ENCODE measurements at places on chromosomes 13 and 19.

DNA sequence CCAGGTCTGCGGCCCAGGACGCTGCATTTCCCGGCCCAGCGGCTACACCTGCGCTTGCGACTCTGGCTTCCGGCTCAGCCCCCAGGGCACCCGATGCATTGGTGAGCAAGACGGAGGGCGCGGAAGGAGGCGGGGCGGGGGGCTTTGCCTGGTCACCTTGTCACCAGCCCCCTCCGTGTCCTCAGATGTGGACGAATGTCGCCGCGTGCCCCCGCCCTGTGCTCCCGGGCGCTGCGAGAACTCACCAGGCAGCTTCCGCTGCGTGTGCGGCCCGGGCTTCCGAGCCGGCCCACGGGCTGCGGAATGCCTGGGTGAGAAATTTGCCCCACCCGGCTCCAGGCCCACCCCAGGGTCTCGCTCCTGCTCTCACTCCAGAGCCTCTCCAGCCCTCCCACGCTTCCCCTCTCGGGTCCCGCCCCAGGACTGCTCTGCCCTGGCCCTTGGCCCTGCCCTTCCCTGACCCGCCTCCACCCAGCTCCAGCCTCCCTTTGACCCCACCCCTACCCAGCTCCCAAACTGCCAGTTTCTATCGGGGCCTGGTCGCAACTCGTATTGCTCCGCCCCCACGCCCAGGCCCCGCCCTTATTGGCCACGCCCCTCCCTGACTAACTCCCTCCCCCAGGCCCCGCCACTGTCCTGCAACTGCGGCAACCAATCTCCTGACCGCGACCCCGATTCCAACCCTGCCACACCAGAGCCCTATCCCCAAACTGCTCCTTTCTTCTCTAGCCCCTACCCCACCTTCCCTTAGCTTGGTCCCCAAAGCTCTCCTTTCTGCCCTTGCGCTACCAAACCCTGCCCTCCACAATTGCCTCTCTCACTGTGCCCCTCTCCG lies 8.6 kb downstream of the LTBP4 start:
- peak; percentile 75 for DNase-seq

DNA sequence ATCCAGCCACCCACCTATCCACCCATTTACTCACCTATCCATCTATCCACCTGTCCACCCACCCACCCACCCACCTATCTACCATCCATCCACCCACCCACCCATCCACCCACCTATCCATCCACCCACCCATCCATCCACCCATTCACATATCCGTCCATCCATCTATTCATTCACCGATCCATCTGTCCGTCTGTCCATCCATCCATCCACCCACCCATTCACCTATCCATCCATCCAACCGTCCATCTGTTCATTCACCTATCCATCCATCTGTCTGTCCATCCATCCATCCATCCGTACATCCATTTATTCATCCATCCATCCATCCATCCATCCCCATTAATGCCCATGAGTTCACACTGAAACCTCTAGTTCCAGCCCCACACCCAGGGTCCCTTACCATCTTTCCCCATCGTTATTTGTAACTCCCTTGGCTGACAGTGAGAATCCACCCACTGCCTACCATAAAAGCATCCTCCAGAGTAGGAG lies 31.3 kb downstream of the KDM4B start:
- DNase-seq, result no peak

GRCh38 chr13:73069206-73069805 lies 10.5 kb downstream of the KLF5 start:
- DNase-seq, result no peak

DNA sequence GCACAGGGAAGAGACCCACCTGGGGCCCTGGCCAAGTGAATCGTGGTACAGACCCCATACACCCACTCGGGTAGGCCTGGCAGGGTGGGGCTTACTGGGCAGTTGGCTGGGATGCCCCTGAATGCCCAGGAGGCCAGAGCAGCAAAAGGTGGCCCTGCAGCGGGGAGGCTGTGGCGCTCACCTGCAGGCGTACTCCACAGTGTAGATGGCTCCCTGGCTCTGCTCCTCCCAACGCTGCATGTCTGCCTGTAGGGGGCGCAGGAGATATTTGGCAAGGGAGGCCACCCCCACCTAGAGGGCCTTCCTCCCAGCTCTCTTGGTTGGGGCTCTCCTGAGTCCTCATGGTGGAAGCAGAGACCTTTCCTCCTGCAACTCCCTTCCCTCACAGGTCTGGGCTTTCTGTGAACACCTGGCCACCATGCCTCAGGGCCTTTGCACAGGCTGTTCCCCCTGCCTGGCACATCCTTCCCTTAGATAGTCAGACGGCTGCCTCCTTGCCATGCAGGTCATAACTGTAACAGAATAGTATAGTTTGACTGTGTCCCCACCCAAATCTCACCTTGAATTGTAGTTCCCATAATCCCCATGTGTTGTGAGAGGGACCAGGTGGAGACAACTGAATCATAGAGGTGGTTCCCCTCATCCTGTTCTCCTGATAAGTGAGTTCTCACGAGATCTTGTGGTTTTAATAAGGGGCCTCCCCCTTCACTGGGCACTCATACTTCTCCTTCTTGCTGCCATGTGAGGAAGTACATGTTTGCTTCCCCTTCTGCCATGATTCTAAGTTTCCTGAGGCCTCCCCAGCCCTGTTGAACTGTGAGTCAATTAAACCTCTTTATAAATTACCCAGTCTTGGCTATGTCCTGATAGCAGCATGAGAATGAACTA lies 5.9 kb downstream of the BORCS8 start:
- no peak for DNase-seq

DNA sequence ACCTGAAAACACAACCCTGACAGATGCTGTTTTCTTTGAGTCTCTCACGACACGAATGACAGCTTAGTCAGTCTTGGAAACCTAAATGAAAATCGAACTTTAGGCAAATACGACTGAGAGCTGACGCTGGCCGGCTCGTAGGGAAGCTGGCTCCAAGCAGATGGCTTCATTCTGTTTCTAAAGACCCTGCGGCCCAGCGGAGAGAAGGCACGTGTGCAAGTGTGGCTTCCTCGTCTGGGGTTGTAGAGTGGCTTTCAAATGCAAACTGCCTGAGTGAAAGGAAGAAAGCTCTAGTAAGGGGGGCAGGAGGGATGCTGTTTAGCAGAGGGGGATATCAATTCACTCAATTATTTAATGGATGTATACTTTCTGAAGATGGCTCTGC lies 26.1 kb upstream of the TIMM44 start:
- no peak for DNase-seq

GRCh38 chr13:94154367-94154766 lies 325.1 kb downstream of the DCT start:
- DNase-seq, result no peak

DNA sequence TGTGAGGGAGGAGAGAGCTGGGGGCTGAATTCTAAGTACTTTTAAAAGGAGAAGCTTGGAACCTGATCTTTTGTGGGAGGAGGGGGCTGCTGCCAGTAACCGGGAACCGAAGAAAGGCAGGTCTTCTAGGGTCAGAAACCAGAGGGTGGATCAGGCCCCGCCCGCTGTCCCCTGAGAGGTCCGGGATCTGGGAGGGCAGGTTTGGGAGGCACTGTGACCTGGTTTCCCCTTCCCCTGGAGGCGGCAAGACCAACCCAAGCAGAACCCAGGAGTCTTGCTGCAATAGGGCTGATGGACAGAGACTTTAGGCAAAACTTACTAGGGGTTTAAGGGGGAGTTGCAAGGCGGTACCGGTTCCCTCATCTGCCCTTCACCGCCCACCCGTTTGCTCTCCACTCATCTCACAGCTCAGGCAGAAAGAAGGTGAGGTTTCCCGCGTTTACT lies 707 bp upstream of the KLK8 start:
- no peak for DNase-seq

- no peak for DNase-seq
Observed at GRCh38 chr13:83311886-83312577, 570.2 kb downstream of the SLITRK1 start.

Measured in thoracic aorta (tissue), 2 donors.